CMK (cell line): ENCODE measurements at places on chromosomes 6 and 20.

DNA sequence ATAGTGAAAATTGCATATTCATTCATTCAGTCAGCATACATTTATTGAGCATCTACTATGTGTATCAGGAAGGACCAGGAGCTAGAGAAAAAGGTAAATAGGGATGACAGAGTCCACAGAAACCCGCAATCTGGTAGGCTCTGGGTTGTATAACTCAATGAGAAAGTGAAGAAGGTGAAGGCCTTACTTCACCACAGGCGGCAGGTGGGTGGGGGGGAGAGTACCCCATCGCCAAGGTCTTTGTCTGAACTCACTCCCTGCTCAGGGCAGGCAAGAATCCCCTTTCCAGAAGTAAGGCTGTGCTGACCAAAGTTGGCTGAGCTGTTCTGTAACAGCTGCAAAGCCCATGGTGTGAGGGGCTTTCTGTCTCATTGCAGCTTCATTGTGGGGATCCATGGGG is 81.3 kb downstream of the CDH26 start:
- DNase-seq = no peak

- DNase-seq = no peak
Measured at GRCh38 chr20:57707320-57707719, 2.5 kb downstream of the PMEPA1 start.

DNA sequence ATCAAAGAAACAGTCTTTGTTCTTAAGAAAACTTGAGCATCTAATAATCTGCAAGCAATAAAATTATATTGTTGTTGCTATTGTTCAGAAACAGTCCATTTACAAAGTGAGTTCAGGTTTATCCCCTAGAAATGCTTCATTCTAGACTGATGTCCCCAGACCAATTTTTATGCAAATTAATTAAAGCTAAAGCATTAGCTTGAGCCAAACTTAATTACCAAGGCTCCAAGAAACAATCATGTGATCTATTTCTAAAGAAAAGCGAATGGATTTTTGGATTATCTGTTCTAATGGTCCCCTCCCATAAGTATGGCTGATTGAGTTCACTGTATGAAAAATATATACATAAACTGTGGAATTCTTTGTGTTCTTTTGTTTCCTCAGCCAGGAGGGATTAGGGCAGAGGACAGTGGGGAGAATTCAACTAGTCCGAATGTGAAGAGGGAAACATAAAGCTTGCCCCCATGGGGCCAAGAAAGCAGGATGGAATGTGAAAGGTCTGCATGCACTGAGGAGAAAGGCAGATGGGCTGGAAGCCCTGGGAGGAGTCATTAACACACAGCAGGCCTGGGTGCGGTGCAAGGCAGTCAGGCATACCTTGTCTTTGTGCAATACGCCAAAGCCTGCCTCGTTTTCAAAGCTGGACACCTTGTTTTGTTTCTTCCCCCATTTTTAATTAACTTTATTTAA is 597.1 kb downstream of the KIF16B start:
- no peak for DNase-seq

DNA sequence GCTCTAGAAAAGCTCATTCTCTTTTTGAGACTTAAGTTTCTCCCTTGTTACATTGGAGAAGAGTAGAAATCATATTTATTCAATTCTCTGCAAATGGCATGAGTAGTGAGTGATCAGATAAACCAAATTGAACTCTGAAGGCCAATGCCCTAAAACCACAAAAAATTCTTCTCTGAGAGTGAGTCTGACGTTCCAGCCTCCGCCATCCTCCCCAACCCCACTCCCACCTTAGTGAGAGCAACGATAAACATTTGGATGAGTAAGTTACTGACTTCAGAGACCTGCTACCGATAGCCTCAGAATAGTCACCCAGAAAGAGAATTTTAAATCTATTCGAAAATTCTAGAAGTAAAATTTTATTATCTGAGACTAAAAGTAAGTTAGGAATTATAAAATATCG is 94.6 kb downstream of the TFAP2A start:
- DNase-seq = no peak

GRCh38 chr20:17571153-17571527 is 1.3 kb downstream of the DSTN start:
- no peak for DNase-seq

DNA sequence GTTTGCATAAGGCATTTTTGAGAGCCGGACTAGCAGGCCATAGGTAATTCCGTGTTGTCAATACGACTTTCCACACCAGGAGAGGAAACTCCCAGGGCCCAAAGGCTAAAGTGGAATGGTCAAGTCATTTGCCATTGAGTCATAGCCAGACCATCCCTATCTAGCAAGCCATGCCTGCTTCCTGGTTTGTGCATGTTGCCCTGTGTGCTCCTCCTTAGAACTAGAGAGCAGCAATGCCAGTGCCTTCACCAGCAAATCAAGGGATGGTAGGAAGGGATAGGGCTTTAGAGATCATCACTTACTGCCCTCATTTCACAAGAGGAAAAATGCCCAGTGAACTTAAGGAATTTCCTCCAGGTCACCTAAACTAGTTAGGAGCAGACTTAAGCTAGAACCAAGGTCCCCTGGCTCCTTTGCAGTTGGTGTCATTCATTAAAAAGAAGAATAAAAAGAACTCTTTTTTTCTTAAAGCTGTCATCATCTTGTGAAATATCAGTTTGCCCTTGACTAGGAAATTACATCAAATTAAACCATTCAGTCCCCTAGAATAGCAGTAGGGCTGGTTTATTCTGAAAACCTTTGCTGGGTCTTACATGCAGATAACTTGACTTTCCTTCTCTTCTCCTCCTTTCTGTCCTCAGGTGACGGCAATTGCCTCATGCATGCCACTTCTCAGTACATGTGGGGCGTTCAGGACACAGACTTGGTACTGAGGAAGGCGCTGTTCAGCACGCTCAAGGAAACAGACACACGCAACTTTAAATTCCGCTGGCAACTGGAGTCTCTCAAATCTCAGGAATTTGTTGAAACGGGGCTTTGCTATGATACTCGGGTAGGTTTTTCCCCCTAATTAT is 7.4 kb downstream of the TNFAIP3 start:
- no peak for DNase-seq

DNA sequence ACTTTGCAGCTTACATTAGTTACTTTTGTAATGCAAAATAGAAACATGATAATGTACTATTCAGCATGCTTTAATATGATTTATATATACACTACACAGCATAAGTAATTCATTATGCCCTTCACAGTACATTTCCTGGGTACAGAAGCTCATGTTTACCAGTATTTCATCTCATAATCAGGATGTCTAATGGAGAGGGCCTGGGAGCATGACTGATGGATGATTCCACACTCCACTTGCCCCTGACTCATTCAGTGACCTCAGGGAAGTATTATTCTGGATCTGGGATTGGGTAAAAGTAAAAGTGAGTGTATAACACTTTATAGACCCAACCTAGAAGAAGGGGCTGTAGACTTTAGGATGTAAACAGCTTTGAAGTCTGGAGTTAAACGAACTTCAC is 31.4 kb upstream of the BACH2 start:
- DNase-seq = no peak

DNA sequence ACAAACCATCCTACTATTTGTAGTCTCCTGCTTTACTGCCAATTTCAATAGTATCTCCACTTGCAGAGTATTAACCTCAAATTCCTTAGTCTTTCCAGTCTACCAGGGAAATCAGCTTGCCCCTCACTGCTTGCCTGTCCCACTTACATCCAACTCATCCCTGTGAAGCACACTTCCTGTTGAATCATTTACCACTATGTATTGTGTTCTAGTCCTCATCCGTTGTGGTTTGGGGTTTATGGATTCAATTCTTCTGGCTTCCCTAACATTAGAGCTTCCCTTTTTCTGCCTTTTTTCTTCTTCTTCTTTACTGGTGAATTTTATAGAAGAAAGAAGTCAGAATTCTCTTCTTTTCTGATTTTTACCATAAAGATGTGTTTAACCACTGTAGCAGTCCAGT is 5.1 kb upstream of the TXLNB start:
- no peak for DNase-seq

DNA sequence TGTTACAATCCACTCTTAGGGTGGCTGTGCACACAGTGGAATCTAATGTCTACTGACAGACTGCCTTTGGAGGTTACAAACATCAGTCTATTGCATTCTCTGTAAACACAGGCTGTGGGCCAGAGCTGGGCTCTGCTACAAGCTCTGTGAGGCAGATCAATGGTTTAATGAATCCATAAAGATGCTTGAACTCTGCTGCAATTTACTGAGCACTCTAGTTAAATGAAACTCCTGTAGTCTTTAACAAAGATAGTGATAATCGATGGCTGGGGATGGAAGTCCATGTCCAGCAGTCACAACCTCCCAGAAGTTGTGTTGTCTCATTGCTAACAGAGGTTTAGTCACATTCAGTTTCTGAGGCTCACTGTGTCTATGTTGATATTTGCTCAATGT is 50.5 kb downstream of the SOBP start:
- no peak for DNase-seq

DNA sequence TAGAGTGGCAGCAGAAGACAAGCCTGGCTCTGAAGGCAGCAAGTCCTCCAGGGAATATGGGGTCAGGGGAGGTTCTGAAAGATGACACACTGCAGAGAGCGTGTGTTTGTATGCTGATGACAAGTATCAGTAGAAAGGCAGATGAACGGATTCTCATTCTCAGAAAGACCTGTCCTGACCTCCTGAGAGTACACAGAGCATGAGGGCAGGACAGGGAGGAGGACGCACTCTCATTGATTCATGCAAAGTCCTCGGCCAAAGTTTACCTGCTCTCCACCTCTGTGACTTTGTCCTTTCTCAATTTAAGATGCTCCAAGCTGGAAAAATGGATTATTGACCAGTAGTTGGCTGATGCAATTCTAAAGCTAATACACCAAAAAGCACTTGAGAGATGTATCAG is 156.7 kb downstream of the LPA start:
- DNase-seq = no peak

GRCh38 chr6:7142918-7143475 is 35.2 kb downstream of the RREB1 start:
- no peak for DNase-seq
